Pancreas (tissue), 10 donors: ENCODE measurements at places on chromosomes 6 and 20. TPM values are rescaled to one million over a fixed set of nuclear protein-coding genes. Genes with fewer than 3 reads are reported as not detected.

ADGRB3 gene
- total RNA-seq = 0.34 TPM

SRMS gene
- total RNA-seq = not detected

TRAPPC3L gene
- not detected for total RNA-seq

DNA sequence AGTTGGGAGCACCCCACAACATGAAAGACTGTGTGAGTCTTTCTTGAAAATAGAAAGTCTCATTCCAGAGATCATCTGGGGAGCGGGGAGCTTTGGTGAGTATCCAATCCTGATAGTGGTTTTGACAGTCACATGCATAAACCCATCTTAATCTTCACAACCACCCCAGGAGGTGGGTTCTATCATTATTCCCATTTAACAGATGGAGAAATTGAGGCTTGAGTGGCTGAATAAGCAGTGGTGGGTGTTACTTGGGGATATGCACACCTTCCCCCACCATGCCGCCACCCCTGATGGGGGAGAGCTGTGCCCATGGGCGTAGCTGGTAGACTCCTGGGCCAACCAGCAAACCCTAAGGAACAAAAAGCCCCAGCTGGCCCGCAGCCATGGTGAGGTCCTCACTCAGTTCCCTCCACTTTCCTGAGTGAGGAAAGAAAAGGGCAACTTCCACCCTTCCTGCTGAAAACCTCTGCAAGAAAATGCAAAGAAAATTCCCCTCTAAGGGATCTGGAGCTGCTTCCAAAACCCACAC, 99.8 kb downstream of the SNX5 start:
- peaks cover 8% of the 10 kb centered on the region for H3K4me1 ChIP-seq
- no peaks in the 10 kb centered on the region for H3K36me3 ChIP-seq
- DNase-seq = no peak
- no peak overlapping the region for H3K27ac ChIP-seq
- no peak overlapping the region for H3K4me3 ChIP-seq

GRCh38 chr6:16760516-16761470, at the start of gene ATXN1:
Gene ATXN1, minus strand, starts transcription at chr6:16761460.
- no peaks in the 10 kb centered on the region for H3K27me3 ChIP-seq
- peak within 1 kb of the TSS; percentile 89 for H3K4me3 ChIP-seq
- H3K4me1 ChIP-seq = no peaks in the 10 kb centered on the region
- H3K36me3 ChIP-seq = no peaks in the 10 kb centered on the region
- peak; percentile 87 for DNase-seq

DNA sequence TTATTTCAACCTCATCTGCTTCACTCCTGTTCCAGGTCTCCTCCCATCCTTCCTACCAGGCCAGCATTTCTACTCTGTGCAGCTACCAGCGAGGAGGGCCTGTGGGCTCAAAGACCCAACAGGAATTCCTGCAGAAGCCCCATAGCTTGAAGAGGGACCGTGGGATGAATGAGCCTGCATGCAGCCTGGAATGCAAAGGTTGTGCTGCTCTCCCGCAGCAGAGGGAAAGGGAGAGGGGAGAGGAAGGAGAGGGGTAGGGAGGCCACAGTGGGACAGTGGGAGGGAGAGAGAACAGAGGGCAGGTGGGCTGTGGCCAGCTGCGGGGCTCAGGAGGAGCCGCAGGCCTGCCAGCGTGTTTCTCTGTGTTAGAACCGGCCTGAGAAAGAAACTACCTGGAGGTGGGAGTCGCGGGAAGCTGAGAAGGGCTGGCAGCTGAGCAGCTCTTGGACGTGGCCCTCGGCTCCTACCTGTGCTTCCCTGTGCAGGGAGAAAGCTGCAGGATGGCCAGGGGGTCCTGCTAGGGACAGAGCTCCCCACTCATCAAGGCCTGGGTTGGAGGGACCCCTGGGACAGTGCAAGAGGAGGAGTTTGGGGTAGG, 66.1 kb upstream of the MLN start:
- no peaks in the 10 kb centered on the region for H3K36me3 ChIP-seq
- no peak for DNase-seq
- no peaks in the 10 kb centered on the region for H3K27me3 ChIP-seq
- H3K4me3 ChIP-seq = no peak overlapping the region
- H3K27ac ChIP-seq = no peak overlapping the region
- H3K4me1 ChIP-seq = no peaks in the 10 kb centered on the region

DNA sequence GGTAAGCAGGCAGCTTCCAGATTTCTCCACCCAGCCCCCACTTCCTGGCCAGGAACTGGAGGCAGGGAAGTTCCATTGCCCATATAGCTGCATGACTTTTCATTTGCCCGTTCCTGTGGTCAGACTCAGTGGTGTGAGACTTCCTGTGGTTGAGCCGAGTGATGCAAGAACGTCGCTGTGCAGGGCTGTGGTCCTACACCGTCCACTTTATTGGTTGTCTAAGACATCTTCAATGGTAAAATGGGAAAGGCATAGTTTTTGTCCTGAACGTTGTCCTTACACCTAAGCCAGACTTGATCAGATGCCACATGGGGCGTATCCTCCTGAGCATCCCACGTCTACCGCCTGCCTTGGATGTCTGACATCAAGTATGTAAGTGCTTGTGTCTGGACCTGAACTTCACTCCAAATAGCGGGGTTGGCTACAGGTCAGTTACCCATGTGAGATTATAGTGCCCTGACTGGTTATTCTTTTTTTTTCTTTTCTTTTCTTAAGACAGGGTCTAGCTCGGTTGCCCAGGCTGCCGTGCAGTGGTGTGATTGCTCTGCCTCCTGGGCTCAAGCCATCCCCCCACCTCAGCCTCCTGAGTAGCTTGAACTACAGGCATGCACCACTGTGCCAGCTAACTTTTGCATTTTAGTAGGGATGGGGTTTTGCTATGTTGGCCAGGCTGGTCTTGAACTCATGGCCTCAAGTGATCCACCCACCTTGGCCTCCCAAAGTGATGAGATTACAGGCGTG, 25.9 kb upstream of the GTSF1L start:
- H3K4me3 ChIP-seq = no peak overlapping the region
- H3K27me3 ChIP-seq = peaks cover 11% of the 10 kb centered on the region
- no peaks in the 10 kb centered on the region for H3K4me1 ChIP-seq

GRCh38 chr20:36435592-36436541, 105.5 kb upstream of the MYL9 start:
- peak; percentile 92 for DNase-seq
- no peaks in the 10 kb centered on the region for H3K4me1 ChIP-seq
- H3K27ac ChIP-seq = no peak overlapping the region
- H3K4me3 ChIP-seq = peak overlapping the region; percentile 26

DNA sequence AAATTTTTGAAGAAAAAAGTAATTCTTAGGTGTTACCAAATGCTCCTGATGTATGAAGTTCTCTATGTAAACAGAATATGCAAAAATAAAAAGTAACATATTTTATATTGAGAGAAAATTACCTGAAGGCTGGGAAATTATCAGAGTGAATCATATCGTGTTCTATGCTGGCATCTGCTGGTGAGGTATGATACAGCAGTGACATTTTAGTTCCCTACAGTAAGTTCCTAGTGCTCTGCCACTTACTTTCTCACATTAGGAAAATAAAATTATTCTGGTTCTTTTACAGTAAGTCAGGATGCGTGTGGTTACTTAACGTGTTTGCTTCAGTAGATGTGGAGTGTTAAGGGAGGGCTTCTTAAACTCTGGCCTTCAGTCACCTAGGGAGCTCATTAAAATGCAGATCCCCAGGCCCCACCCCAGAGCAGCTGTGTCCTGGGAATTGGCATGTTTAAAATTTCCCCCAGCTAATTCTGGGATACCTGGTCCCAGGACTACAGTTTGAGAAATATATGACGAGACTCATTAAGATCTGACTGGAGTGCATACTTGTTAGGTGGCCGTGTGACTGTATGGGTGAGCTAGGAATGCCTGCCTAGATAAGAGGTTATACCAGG, 3.2 kb downstream of the ACTR5 start:
- H3K27me3 ChIP-seq = no peaks in the 10 kb centered on the region
- peaks cover 16% of the 10 kb centered on the region for H3K4me1 ChIP-seq
- H3K4me3 ChIP-seq = no peak overlapping the region
- DNase-seq = no peak

DNA sequence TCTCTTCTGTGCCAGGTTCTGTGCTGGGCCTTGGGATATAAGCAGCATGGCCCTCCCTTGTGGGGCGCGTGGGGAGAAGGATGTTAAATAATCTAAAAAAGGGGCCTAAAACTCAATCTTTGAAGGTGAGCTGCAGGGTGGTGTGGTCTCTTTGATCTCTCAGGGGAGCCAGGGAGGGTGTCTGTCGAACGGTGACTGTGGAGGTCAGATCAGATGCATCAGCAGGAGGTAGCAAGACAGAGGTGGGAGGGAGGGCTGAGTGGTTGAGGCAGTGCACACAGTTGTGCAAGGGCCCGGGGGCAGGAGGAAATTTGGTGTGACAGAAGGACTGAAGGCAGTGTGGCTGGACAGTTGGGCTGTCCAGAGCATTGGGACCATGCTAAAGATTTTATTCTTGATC, 287.3 kb downstream of the BMP7 start:
- no peaks in the 10 kb centered on the region for H3K36me3 ChIP-seq
- H3K27ac ChIP-seq = no peak overlapping the region
- DNase-seq = no peak

- H3K4me3 ChIP-seq = no peak overlapping the region
- DNase-seq = no peak
- no peaks in the 10 kb centered on the region for H3K27me3 ChIP-seq
- no peaks in the 10 kb centered on the region for H3K36me3 ChIP-seq
- no peaks in the 10 kb centered on the region for H3K4me1 ChIP-seq
- H3K27ac ChIP-seq = no peak overlapping the region
Observed at GRCh38 chr20:24697411-24697810, 228.0 kb downstream of the SYNDIG1 start.

- no peaks in the 10 kb centered on the region for H3K4me1 ChIP-seq
- no peak overlapping the region for H3K27ac ChIP-seq
- DNase-seq = no peak
- H3K36me3 ChIP-seq = no peaks in the 10 kb centered on the region
- H3K4me3 ChIP-seq = no peak overlapping the region
Observed at GRCh38 chr6:167221400-167222201, 63.8 kb upstream of the GPR31 start.

- no peaks in the 10 kb centered on the region for H3K4me1 ChIP-seq
- H3K36me3 ChIP-seq = no peaks in the 10 kb centered on the region
- DNase-seq = no peak
- no peak overlapping the region for H3K4me3 ChIP-seq
- H3K27me3 ChIP-seq = no peaks in the 10 kb centered on the region
Observed at GRCh38 chr20:59818911-59819310, 114.5 kb downstream of the SYCP2 start.

GRCh38 chr6:8579372-8579771, 144.0 kb upstream of the SLC35B3 start:
- no peaks in the 10 kb centered on the region for H3K27me3 ChIP-seq
- no peaks in the 10 kb centered on the region for H3K4me1 ChIP-seq
- H3K36me3 ChIP-seq = no peaks in the 10 kb centered on the region
- H3K4me3 ChIP-seq = no peak overlapping the region
- DNase-seq = no peak

GRCh38 chr6:3825331-3825831, 23.8 kb upstream of the FAM50B start:
- H3K36me3 ChIP-seq = no peaks in the 10 kb centered on the region
- no peak overlapping the region for H3K4me3 ChIP-seq
- no peak for DNase-seq
- no peaks in the 10 kb centered on the region for H3K27me3 ChIP-seq
- H3K27ac ChIP-seq = peak overlapping the region; percentile 92
